ENCODE measurements at places on chromosomes 16 and 17.

GRCh38 chr17:1232786-1233185 is 37.5 kb upstream of the BHLHA9 start:
- DNase-seq = no peak

DNA sequence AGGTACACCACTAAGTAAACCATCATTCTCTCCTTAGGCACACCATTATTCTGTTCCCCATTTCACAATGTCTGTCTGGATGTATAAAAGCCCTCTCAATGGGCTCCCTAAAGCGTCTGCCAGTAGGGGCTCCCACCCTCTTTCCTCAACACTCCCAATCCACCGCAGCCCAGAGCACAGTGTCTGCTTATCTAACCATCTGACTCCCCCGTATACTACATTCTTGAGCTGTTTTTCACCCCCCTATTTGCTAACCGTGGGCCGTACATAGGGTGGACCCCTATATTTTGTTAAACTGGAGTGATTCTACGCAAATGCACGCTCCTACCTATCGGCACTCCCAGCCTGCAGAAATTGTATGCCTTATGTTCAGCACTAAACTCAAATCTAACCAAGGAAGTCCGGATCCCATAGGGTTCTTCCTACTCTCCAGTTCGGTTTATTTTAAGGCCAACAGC is 685 bp upstream of the PSMD3 start:
- DNase-seq = no peak

GRCh38 chr17:2179615-2180295 is 123.8 kb downstream of the SMG6 start:
- DNase-seq = no peak

- DNase-seq = no peak
Measured at GRCh38 chr17:16872351-16873173, 99.4 kb downstream of the TNFRSF13B start.

GRCh38 chr17:16491703-16492612 is at the start of gene LRRC75A:
LRRC75A (minus strand) TSS chr17:16492193; CDS start chr17:16491990, 203 bp downstream.
- DNase-seq = peak; percentile 77

GRCh38 chr16:3095869-3096268 is 3.2 kb downstream of the ZSCAN10 start:
- peak; percentile 88 for DNase-seq

GRCh38 chr17:57806167-57806830 is 43.5 kb downstream of the MRPS23 start:
- DNase-seq = no peak

- DNase-seq = no peak
Measured at GRCh38 chr16:84117494-84117843, 727 bp upstream of the MBTPS1 start.

DNA sequence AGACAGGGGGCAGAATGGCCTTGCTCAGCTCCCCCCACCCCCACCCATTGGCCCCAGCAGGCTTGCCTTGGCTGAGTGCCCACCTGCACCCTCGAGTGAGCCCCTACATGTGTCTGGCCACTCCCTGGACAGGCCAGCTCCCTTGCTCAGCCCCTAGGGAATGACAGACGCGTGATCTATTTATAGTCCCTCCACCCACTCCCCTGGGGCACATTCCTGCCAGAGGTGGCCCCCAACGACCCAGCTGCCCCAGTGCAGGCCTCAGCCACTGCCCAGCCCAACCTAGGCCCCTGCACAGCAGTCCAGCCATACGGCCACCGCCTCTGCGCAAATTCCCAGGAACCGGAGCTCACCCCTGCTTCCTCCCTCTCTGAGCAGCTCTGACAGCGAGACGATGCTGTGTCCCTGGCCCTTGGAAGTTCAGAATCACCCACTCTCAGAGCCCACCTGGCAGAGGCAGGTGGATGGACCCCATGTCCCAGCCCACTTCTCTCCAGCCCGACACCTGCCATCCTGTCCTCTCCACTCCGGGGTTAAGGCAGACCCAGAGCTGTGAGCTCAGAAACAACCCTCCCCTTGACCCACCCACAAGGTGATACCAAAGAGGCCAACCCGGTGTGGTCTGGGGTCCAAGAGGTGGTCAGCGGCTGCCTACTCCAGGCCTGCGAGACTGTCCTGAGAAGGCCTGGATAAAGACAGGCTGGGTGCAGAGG is 11.5 kb upstream of the P2RX1 start:
- DNase-seq = no peak

DNA sequence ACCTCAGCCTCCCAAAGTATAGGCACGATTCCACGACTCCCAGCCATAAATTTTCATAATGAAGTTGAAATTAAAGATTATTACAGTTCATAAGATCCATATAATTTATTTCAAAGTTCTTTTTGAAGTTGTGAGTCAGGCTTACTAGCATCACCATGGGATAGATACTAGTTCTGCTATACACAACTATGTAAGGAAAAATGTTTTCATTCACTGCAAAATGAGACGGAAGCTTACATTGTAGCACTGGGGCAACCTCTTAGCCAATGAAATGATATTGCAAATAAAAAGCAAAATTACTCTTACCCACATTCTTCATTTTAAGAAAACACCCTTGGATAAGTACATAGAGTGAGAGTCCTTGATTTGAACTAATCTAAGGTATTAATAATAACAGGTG is 18.8 kb upstream of the MARCHF10 start:
- DNase-seq = no peak

DNA sequence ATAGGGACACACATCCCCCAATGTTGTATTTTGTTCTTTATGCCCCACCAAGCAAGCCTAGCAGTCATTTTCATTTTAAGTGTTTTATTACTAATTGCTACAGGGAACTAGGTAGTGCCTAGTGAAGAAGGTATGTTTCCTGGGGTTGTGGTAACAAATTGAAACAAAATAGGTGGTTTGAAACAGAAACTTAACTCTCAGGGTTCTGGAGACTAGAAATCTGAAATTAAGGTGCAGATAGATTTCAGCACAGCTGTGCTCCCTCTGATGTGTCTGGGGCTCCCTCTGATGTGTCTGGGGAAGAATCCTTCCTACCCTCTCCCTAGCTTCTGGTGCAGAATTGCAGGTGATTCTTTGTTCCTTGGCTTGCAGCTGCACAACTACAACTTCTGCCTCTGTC is 390.1 kb downstream of the ZFHX3 start:
- DNase-seq = peak; percentile 18

GRCh38 chr17:3418222-3418621 is 7.1 kb downstream of the OR3A3 start:
- DNase-seq = no peak

DNA sequence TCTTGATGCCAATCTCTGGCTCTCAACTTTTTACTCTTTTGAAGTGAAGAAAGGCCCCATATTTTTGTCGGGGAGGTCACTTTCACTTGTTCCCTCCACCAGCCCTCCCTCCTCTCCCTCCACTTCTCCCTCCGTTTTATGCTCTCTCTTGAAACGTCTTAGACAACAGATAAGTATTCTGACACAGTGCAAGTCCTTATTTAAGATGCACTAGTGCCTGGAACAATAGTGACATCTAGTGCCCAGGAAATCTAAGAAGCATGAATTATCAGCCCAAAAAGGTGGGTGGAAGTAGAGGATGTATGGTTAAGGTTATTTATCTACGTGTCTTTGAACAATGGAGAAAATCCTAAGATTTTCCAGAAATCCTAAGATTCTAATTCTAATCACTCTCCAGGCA is 17.9 kb downstream of the PSME3IP1 start:
- DNase-seq = no peak

DNA sequence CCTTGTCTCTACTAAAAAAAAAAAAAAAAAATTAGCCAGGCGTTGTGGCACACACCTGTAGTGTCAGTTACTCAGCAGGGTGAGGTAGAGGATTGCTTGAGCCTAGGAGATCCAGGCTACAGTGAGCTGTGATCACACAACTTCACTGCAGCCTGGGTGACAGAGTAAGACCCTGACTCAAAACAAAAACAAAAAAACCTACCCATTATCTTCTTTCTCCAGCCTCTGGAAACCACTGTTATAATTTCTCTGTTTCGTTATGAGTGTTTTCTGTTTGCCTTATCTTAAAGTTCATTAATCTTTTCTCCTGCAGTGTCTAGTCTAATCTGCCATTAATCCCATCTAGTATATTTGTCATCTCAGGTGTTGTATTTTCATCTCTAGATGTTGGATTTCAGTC is 18.6 kb upstream of the CLTC start:
- no peak for DNase-seq

DNA sequence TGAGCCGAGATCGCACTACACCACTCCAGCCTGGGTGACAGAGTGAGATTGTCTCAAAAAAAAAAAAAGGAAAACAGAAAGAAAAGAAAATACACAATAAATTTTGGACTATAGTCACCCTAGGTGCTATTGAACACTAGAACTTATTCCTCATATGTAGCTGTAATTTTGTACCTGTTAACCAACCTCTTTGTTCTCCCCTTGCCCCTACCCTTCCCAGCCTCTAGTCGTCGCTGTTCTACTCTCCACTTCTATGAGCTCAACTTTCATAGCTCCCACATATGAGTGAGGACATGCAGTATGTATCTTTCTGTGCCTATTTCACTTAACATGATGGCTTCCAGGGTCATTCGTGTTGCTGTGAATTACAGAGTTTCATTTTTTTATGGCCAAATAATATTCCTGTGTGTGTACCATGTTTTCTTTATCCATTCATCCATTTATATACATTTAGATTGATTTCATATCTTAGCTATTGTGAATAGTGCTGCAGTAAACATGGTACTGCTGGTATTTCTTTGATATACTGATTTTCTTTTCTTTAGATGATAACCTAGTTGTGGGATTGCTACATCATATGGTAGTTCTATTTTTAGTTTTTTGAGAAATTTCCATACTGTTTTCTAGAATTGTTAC is 28.3 kb downstream of the VPS35L start:
- DNase-seq = no peak

GRCh38 chr16:85308611-85309540 is 196.6 kb upstream of the CIBAR2 start:
- no peak for DNase-seq

- no peak for DNase-seq
Measured at GRCh38 chr17:27845264-27846041, 45.1 kb upstream of the NOS2 start.

DNA sequence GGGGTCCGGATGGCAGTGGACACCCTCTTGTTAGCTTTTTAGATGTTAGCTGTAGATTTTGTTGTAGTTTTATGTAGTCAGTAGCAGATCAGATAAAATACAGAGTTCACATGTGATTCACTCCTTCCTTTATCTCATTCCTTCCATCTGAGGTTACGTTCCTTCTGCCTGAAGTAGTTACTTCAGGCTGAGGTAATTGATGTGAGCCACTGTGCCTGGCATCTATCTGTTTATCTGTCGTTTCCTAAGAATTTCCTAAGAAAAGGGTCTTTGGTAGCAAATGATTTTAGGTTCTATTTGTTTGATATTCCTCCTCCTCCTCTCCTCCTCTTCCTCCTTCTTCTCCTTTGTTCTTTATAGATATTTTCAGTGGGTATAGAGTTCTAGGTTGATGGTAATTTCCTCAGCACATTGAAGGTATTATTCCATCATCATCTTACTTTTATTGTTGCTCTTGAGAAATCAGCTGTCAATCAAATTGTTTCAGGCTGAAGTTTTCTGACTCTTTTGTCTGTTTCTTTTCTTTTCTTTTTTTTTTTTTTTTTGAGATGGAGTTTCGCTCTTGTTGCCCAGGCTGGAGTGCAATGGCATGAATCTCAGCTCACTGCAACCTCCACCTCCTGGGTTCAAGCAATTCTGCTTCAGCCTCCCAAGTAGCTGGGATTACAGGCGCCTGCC is 29.6 kb upstream of the FBXO47 start:
- DNase-seq = no peak

DNA sequence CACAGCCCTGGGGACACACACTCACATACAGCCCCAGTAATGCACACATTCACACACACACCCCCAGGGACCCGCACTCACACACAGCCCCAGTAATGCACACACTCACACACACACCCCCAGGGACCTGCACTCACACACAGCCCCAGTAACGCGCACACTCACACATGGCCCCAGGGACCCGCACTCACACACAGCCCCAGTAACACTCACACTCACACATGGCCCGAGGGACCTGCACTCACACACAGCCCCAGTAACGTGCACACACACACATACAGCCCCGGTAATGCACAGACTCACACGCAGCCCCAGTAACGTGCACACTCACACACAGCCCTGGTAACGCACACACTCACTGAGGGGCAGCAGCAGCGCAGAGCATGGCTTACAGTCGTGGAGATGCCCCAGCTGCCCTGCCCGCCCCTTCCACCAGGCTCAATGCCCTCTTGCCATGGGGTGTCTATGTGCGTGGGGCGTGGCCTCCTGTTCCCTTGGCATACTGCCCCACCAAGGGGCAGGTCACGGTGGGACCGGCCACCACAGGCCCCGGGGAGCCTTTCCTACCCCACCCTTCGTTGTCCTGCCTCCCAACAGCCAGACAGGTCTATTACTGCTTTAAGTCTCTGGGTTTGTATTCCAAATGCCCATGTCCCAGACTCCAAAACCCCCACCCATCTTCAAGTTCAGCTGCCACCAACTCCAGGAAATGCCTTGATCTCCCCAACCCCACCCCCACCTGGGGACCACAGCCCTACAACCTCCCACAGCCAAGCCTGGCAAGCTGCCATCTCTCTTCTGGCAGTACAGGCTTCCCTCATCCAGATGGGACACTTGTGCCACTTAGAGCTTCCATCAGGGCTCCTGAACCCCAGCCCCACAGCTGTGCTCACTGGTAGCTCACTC is 2.7 kb downstream of the CCDC102A start:
- no peak for DNase-seq

DNA sequence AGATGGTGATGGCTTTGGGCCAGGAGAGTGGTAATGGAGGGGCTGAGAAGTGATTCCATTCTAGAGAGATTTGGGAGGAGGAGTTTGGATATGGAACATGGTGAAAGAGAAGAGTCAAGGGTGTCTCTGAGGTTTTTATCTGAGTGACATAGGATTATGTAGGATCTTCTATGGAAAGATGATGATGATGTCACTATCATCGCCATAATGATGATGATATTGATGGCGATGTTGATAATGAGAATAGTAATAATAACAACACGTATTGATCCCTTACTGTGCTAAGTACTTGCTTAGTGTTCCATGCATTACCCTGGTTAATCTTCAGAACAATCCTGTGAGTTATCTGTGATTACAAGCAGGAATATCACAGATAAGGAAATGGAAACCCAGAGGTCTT is 16.6 kb downstream of the PDILT start:
- no peak for DNase-seq

DNA sequence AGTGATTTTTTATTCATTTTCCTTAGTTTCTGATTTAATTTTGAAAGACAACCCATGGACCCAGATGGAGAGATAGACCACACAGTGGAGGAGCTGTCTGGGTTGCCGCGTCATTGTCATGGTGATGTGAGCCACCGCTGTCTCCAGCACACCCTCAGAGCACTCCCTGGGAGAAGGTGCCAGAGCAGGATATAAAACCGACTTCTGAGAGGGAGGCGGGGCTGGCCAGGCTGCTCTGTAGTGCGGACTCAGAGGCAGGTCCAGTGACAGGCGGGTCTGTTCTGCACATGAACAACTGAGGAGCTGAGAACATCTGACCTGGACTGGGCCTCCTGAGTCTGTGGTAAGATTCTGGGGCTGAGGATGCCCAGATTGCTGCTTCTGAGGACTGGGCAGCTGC is 216.3 kb upstream of the NLRP1 start:
- no peak for DNase-seq
